GM12878 (cell line): ENCODE measurements at places on chromosomes 3 and 15. TPM values are rescaled to one million over a fixed set of nuclear protein-coding genes. Genes with fewer than 3 reads are reported as not detected.

- no peak for DNase-seq
Observed at GRCh38 chr3:170739410-170739809, 130.6 kb downstream of the RPL22L1 start.

GRCh38 chr3:93988283-93988682 lies 8.3 kb downstream of the ARL13B start:
- DNase-seq = no peak

GRCh38 chr3:131903988-131904415 lies 130.8 kb downstream of the CPNE4 start:
- no peak for DNase-seq

- DNase-seq = no peak
Observed at GRCh38 chr15:31342381-31342780, 15.7 kb downstream of the KLF13 start.

- no peak for DNase-seq
Observed at GRCh38 chr3:76352511-76353284, 567.3 kb upstream of the ZNF717 start.

FOXB1 gene
- not detected in 2 replicates for total RNA-seq

DNA sequence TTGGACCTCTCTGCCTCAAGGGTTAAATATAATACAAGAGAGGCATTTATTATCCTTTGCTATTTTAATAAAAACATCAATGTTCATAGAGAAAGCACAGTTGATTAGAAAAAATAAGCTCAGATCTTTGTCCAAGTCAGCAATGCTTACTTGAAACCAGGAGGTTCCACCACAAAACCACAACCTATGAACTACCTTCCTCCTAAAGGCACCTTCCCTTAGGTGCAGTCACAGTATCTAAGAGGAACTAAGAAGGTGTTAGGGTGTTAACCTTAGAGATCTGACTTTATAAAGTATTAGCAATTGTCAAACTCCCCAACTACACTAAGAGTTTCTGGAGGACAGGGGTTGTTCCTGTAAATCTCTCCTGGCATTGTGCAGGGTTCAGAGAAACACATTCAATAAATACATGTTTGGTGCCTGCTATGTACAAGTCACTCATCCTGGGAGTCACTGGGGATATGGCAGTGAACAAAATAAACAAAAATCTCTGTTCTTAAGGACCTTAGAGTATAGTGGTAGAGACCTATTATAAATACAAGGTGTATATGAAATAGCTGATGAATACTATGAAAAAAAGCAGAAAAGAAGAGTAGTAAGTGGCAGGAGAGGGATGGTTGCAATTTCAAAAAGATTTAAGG lies 208.6 kb downstream of the NFKBIZ start:
- peak; percentile 85 for DNase-seq

DNA sequence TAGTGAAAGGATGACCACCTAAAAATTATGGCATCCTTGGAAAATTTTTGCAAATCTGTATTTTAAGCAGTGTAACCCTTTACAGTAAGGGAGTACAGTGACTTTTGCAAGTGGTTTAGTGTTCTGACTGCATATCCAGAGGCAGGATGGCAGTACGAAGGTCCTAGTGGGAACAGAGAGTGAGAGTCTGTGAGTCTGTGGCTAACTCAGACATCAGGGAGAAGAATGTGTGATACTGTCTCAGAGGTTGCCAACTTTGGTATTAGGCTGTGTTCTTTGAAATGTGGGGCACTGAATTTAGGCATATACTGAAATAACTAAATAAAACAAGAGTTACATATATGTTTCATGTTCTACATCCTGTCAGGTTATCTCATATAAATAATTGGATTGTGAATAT lies 25.7 kb downstream of the PRKCI start:
- DNase-seq = no peak

ZNF385D gene
- total RNA-seq = not detected in 2 replicates

SIDT1 gene
- 24.6 and 26.8 TPM in 2 replicates for total RNA-seq

DNA sequence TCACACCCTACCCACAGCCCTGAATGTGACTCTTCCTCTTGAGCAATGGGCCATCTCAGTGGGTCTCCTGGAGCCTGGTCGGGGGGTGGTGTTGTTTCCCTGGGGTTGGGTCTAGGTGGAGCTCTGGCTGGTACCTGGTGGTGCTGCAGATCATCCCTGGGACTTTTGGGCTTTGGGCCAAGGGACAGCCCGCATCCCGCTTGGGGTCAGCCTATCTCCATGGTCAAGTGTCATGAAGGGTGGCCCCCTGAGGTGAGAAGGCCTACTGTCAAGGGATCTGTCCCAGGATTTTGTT lies 202.0 kb downstream of the UBE3A start:
- no peak for DNase-seq

DNA sequence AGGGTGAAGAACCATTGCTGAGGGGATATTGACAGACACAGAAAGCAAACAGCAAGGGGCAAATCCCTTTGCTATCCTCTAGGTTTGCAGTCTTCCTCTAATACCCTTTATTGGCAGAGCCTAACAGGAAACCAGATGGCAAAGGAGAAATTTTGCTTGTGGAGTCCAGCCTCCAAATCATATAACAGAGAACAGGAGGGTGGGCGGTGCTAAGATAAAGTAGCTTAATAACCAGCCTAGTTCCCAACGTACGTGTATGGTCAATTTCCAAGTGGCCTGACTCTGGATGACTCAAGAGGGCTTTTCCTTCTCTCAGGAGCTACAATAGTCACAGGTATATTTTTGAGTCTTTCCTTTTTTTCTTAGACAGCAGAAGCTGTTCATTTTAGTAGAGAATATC lies 404.5 kb downstream of the PDCD6IP start:
- no peak for DNase-seq

GRCh38 chr15:70054884-70055387 lies 42.8 kb downstream of the TLE3 start:
- no peak for DNase-seq

GRCh38 chr3:39025222-39025970 lies 26.3 kb downstream of the SCN11A start:
- no peak for DNase-seq

DNA sequence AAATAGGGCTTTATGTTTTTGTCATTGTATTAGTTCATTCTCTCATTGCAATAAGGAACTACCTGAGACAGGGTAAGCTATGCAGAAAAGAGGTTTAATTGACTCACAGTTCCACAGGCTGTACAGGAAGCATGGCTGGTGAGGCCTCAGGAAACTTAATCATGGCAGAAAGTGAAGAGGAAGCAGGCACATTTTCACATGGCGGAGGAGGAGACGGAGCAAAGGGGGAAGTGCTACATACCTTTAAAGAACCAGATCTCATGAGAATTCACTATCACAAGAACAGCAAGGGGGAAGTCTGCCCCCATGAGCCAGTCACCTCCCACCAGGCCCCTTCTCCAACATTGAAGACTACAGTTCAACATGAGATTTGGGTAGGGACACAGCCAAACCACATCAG lies 25.6 kb downstream of the CEP63 start:
- no peak for DNase-seq

RLBP1 gene
- total RNA-seq = not detected in 2 replicates

FBXW12 gene
- total RNA-seq = 0.15 TPM in 1 of 2 replicates, not detected in the other

DNA sequence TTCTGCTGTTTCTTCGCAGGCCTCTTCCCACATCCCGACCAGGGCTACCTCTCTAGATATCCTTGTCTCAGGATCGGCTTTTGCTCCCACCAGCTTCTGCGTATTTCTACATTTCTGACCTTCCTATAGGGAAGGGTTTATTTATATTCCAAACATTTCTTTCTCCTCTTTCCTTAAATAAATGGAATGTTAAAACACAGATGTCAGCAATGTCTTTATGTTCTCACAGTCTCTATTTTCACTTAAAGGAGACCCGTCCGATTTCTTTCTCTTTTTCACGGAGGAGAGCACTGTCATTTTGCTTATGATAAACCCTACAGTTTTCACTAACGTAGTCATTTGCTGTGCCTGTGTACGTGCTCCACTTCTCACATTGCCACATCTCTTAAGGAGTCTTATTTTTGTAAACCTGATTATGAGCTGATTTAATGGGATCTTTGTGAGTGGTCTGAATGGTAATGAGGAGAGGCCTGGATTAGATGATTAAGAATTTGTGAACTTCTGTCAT lies 630 bp downstream of the KIF15 start:
- DNase-seq = no peak

- no peak for DNase-seq
Observed at GRCh38 chr3:89395996-89396395, 288.6 kb downstream of the EPHA3 start.

DNA sequence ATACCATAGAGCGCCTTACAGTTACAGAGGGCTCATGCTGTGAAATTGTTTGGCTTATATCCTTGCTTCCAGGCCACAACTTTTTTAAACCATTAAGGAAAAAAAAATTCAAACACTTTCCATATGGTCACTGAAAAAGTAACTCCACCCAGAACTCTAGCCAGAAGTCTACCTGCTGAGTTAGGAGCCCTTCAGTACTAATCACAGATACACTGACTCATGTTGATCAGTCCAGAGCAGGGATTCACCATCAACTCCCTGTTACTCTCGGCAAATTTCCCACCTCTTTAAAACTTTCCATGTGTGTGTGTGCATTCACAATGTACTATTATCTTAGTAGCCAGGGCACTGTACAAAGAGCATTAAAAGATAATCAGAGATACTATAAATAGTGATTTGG lies 372.8 kb downstream of the MAGI1 start:
- no peak for DNase-seq

- no peak for DNase-seq
Observed at GRCh38 chr3:166685246-166685645, 694.9 kb downstream of the ZBBX start.

MSL2 gene
- 30.7 and 31.7 TPM in 2 replicates for total RNA-seq

DNA sequence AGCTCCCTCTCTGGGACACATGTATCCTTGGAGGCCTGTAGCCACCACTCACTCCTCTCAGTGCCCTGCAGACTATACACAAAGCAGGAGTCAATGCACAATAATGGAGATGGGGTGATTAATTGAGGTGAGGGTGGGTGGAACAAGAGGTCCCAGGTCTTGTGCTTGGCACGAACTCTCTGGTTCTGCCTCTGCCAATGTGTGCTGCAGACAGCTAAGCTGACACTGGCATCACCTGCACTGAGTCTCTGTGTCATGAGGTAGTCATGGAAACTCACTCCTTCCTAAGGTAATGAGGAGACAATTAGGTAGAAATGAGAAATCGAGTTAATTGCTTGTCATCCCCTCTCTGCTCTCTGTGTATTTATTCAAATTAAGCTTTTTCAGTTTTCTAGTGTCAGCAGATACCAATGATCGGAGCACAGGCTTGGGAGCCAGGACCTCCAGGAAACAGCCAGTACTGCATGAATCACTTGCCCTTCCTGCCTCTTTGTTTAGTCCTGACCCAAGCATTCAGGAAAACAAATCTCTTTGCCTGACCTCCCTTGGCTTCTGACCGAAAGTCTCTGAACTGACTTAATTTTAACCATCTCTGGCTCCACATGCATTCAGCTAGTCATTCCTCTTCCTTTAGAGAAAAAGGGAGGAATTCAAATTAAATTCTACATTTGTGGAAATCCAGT lies 56.7 kb downstream of the DRD3 start:
- no peak for DNase-seq

GATA2 gene
- 0.13 and 0.56 TPM in 2 replicates for total RNA-seq

- DNase-seq = no peak
Observed at GRCh38 chr3:30578479-30578878, 27.9 kb upstream of the TGFBR2 start.

DNA sequence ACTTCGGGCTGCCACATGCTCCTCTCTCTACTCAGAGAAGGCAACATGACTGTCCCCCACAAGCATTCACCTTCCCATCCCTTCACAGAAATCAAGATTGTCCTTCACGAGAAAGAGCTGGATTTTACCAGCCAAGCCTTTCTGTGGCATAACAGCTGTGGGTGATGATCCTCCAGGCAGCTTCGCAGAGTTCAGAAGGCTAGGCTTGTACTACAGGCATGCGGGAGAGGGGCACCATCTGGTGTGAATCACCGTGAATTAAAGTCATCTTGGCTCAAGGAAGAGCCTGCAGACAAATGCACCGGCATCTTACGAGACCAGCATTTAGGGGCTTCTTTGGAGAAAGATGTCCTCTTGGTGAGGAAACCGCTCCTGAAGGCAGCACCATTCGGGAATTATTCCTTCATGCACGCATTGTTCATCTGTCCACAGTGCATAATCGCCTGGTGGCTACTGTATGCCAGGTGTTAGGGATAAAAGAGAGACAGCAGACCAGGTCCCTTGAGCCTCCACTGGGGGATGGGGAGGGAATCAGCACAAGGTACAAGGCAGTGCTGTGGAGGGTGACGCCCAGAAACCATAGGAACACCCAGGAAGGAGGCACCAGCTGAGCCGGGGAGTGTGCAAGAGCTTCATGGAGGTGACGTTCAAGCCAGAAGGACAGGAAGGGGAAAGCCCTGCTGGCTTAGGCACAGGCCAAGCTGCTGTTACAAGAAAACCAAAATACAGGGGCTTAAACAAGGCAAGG lies 108.6 kb downstream of the TMEM266 start:
- no peak for DNase-seq

HDC gene
- total RNA-seq = not detected in 2 replicates

- DNase-seq = no peak
Observed at GRCh38 chr15:61403884-61404283, 174.8 kb upstream of the RORA start.

- DNase-seq = no peak
Observed at GRCh38 chr15:28948036-28948435, 62.3 kb downstream of the APBA2 start.

DNA sequence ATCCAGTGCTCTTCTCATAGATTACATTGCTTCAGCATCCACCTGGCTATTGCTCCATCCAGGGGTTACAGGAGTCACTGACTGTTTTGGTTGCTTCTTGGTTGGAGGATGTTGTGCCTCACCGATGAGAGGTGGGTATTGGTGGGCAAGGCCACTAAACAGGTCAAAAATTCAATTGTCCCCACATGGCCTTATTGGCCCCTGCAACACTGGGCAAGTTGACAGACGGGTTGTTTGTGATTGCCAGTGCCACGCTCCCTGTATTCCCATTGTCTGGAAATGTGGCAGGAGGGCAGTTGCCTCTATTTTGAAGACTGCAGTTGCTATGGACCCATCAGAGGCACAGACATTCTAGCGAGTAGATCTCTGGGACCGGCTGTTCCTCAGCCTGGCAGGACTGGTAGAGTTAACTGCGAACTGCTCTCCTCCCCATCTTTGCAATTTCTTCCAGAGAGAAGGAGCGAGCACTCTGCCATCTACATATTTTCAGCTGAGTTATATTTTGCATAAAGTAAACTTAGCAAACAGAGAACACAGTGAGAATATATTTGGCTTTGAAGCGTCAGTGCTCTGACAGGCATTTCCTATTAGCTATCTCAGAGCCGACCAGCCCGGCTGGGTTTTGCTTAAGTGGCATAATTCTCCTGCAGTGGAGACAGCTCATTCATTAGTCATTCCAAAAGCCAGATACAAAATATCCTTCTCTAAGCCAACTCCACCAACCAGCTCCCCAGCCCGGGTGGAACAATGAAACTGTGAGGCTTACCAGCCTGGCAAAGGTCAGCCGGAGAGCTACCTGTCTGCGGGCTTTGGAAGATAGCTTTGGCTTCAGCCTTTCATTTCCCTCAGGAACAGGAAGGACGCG lies 26.0 kb upstream of the MAGEF1 start:
- no peak for DNase-seq
